ENCODE measurements at places on chromosomes 1 and 21. TPM values are rescaled to one million over a fixed set of nuclear protein-coding genes. Genes with fewer than 3 reads are reported as not detected.

GRCh38 chr21:38833117-38833516 is 27.4 kb downstream of the ETS2 start:
- no peak for DNase-seq

DNA sequence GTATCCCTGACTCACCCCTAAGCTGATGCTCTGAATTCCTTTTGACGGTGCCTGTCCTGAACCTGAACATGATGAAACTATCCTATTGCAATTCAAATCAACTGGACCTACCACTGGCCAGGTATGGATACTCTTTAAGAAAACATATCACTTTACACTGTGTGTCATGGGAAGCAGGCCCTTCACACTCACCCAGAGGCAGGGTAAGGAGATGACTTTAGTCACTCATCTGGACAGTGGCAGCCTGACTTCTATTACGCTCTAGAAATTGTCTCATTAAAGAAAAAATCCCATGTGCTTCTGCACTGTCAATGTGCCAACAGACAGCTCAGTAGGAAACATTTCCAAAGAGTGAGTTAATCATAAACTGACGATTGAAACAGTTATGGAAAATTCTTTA is 94.3 kb downstream of the VAV3 start:
- DNase-seq = no peak

DNA sequence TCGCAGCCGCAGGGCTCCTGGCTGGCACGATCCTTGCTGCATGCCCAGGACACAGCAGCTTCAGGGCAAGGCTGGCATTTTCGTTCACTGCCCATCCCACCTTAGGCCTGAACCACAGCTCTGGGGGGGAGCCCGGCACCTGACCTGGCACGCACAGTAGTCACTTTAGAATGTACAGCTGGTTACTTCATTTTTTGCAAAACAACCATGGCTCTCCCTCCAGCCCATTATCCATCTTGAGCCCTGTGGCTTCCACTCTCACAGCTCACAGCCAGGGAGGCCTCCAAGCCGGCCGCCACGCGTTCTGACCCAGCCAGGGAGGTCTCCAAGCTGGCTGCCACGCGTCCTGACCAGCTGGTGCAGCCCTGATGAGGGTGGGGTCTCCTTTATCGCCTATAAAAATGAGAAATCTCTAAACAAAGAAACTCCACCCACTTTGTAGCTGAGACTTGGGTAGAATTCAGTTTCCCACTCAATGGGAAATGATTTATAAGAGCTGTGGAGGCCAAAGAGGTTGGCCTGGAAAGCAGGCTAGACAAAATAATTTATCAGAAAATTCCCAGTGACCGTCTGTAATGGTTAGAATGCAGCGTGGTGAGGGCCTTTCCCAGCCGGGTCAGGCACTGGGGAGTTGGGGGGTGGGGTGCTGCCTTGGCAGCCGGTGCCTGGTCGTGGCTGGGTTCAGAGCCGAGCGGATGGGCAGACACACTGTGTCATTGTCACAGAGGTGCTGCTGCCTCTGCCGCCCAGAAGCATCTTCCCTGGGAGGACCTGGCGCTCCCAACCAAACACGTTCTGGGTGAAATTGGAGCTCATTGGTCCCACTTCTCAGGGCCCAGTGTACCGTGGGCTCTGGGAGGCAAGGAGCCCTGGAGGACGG is 54.6 kb upstream of the ACTRT2 start:
- no peak for DNase-seq

DNA sequence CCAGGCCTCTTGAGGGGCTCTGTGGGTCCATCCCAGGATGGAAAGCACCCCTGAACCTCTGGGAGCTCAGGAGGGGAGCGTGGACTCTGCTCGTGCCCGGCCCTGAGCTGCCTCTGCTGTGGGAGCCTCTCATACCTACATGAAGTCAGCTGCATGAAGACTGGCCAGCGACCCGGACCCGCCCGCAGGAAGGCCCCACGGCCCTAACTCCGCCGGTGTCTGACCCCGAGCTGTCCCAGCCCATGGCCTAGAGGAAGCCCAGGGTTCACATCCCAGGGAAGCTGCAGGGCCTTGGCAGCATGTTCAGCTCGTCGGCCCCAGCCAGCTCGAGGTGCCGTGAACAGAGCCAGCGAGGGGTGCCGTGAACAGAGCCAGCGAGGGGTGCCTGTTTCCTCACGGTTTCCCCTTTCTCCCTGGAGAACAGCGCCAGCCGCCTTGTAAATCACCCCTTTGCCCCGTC is 178.1 kb upstream of the ARHGEF16 start:
- no peak for DNase-seq

DNA sequence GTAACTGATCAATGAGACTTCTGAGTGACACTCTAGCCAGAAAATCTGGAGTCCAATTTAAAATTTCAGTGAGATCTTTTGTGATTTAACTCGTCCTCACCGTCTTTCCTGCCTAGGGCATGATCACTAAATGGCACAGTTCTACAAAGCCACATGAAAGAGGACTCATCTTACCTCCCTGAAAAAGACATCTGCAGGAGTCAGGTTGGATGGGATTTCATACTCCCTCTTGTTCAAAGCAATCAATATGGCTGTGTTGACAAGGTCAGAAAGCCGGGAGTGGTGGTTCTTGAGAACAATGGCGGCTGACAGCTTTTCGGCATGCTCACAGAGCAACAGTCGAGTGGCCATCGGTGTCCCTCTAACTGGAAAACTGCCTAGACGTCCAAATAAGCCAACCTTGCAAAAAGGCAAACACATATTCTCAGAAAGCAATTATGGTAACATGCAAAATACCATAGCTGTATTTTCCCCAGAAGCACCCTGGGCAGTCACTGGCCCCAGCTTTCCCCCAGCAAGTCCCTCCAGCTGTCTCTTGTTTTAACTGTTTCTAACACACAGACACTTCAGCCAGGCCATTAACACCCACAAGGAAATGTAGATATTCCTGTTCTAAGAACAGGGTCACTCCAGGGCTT is 36.6 kb upstream of the ACTA1 start:
- DNase-seq = no peak

DNA sequence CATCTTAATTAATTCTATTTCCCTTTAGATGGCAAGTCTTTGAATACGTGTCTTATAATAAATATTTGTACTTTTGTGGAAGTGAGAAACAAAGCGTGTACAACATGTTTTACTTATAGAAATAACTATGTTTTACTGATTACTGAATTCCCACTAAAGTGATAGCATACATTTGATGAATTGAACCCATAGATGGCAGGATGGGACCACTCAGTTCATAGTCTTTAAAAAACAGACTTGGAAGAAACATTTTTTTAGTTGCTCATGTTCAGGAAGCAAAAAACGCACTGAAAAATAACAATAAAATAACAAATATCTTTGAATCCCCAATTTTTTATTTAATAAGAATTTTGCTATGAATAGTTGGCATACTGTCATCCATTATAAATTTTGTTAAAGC is 507.1 kb upstream of the ZRANB2 start:
- DNase-seq = peak; percentile 47

GRCh38 chr1:208919371-208919770 is 664.1 kb upstream of the CAMK1G start:
- no peak for DNase-seq

DNA sequence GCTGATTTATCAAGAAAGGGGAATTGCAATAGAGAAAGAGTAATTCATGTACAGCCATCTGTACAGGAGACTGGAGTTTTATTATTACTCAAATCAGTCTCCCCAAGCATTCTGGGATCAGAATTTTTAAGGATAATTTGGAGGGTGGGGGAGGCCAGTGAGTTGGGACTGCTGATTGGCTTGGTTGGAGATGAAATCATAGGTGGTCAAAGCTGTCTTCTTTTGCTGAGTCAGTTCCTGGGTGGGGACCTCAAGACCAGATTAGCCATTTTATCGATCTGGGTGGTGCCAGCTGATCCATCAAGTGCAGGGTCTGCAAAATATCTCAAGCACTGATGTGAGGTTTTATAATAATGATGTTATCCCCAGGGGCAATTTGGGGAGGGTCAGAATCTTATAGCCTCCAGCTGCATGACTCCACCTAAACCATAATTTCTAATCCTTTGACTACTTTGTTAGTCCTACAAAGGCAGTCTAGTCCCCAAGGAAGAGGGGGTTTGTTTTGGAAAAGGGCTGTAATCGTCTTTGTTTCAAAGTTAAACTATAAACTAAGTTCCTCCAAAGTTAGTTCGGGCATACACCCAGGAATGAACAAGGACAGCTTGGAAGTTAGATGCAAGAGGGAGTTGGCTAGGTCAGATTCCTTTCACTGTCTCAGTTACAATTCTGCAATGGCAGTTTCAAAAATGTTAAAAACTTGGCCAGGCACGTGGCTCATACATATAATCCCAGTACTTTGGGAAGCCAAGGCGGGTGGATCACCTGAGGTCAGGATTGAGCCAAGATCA is 16.9 kb upstream of the RAB3B start:
- DNase-seq = no peak

DNA sequence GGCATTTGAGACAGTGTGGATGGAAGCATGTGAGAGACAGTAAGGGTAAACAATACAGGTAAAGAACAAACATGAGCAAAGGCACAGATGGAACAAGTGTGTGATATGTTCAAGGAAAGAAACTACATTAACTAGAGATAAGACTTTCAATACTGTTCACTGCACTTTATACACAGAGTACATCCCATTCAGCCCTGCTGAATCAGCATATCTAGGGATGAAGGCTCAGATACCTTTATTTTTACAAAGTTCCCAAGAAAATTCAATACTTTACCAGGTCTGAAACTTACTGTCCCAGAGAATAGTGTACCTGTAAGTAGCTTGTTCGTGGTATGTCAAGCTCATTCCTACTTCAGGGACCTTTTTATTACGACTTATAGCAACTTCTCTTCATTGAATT is 122.5 kb downstream of the LHX4 start:
- no peak for DNase-seq

The TPTE gene
- not detected for total RNA-seq

The S100A2 gene
- 3.6 TPM for total RNA-seq
